ENCODE measurements at places on chromosomes 7 and 10.
A peak's percentile ranks its signal among the peaks of the same experiment; 100 is the strongest.

DNA sequence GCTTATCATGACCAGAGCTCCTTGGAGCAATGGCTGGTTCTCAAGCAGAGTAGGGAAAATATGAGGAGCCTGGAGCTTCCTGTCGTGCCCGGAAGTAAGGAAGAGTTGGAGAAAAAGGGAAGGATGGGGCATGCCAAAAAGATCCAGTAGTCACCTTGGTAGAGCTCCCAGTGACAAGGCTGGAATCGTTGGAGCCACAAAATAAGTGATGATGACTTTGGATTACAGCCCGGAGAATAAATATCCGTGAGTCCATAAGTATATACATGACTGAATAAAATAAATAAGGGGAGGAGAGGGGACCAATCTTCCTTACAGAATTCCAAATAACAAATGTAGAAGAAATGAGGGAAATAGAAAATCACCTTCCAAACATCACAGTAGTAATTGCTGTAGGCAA is 29.3 kb downstream of the LMTK2 start:
- H3K4me3 ChIP-seq = no peak overlapping the region
- H3K27me3 ChIP-seq = no peaks in the 10 kb centered on the region
- H3K36me3 ChIP-seq = peaks cover 39% of the 10 kb centered on the region
- no peak overlapping the region for H3K27ac ChIP-seq
- peaks cover 10% of the 10 kb centered on the region for H3K4me1 ChIP-seq

DNA sequence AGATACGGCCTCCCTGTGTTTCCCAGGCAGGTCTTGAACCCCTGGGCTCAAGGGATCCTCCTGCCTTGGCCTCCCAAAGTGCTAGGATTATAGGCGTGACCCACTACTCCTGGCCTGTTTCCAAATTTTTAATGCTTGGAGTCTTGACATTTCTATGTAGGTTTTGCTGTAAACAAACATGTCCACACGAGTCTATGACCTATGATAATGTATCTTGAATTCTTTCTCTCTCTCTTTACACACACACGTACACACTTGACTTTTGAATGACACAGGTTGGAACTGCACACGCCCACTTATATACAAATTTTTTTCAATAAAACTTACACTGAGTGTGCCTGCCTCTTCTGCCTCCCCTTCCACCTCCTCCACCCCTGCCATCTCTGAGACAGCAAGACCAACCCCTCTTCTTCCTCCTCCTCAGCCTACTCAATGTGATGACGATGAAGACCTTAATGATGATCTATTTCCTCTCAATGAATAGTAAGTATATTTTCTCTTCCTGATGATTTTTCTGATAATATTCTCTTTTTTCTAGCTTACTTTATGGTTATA is 44.1 kb upstream of the LAMB1 start:
- no peaks in the 10 kb centered on the region for H3K4me1 ChIP-seq
- no peak overlapping the region for H3K27ac ChIP-seq
- no peak for DNase-seq
- H3K36me3 ChIP-seq = no peaks in the 10 kb centered on the region
- no peaks in the 10 kb centered on the region for H3K27me3 ChIP-seq

DNA sequence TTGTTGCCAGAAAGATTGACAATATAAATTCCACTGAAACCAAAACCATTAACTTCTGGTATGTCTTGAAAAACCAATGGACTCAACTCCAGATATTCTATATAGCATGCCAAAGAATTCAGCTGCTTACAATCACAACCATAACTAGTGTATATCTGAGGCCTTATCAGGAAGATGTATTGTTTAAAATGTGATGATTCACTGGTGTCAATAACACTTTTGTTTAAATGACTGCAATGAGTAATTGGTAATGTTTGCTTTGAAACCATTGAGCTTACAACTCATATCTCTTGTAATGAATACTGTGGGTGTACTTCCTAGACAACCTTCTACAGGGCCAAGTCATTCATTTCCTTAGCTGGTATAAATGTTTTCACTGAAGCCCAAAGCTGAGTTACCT is 727.9 kb upstream of the KCND2 start:
- no peaks in the 10 kb centered on the region for H3K27me3 ChIP-seq
- no peaks in the 10 kb centered on the region for H3K4me1 ChIP-seq
- DNase-seq = no peak
- H3K36me3 ChIP-seq = no peaks in the 10 kb centered on the region

DNA sequence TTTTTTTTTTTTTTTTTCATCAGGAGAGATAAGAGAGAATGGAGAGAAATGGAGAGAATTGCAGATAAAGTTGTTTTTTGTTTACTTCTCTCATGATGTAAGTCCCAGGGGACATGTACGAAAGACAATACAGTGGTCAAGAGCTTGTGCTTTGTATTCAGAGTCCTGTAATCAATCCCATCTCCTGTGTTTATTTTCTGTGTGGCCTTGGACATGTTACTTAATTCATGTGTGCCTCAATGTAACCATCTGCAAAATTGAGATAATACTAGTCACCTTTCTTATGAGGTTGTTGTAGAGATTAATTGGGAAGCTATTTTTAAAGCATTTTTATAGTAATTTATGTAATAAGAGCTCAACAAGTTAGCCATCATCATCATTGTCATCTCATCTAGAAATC is 117.5 kb downstream of the CDK14 start:
- no peak overlapping the region for H3K4me3 ChIP-seq
- no peaks in the 10 kb centered on the region for H3K27me3 ChIP-seq
- no peak for DNase-seq
- H3K4me1 ChIP-seq = peaks cover 5% of the 10 kb centered on the region

- no peaks in the 10 kb centered on the region for H3K36me3 ChIP-seq
- DNase-seq = no peak
- no peak overlapping the region for H3K27ac ChIP-seq
- H3K4me3 ChIP-seq = no peak overlapping the region
- no peaks in the 10 kb centered on the region for H3K27me3 ChIP-seq
These were observed 82.1 kb downstream of the CAMK1D start for GRCh38 chr10:12431151-12432101.

- peaks cover 55% of the 10 kb centered on the region for H3K36me3 ChIP-seq
- H3K27ac ChIP-seq = no peak overlapping the region
- DNase-seq = no peak
- H3K27me3 ChIP-seq = no peaks in the 10 kb centered on the region
- no peak overlapping the region for H3K4me3 ChIP-seq
- H3K4me1 ChIP-seq = peaks cover 9% of the 10 kb centered on the region
These were observed 171.9 kb downstream of the ARID5B start for GRCh38 chr10:62073429-62073828.

GRCh38 chr7:1893036-1893435 is 223.0 kb downstream of the ELFN1 start:
- H3K36me3 ChIP-seq = peaks cover 11% of the 10 kb centered on the region
- H3K4me1 ChIP-seq = peaks cover 10% of the 10 kb centered on the region
- no peak for DNase-seq

- H3K27ac ChIP-seq = no peak overlapping the region
- no peak overlapping the region for H3K4me3 ChIP-seq
- DNase-seq = no peak
- H3K4me1 ChIP-seq = peaks cover 17% of the 10 kb centered on the region
- H3K27me3 ChIP-seq = no peaks in the 10 kb centered on the region
- no peaks in the 10 kb centered on the region for H3K36me3 ChIP-seq
These were observed 236.8 kb upstream of the AOAH start for GRCh38 chr7:36961097-36961496.

DNA sequence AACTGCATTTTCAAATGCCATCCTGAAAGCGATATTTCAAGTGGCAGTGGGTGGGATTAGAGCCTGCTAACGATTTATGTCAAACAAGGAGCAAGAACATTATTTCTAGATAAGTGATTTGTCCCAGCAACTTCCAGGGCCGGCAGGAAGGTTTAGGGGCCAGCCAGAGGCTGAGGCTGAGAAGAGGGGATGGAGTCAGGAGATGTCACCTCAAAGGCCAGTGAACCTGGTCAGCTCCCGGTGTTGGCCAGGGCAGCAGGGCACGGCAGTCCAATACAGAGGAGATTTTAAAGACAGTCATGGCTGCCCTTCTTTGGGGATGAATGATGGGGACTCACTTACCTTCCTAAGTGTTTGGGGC is 105.7 kb upstream of the PPIF start:
- H3K27me3 ChIP-seq = no peaks in the 10 kb centered on the region
- peaks cover 28% of the 10 kb centered on the region for H3K36me3 ChIP-seq
- no peak for DNase-seq

DNA sequence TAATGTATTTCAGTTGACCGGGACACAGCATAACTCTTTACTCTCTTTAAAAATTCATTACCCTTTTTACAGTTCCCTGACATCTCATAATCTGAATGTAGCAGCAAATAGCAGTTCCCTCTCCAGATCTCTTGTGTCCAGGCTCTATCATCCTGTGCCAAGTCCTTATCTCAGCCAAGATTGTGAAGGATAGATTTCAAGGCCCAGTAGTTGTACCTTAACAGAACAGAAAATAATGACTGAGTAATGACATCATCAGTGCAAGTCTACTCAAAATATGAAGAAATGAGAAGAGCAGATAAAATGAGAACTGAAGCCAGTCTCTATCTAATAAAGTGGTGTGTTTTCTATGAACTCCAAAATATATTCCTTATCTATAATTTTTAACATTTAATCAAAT is 92.6 kb downstream of the TFEC start:
- no peaks in the 10 kb centered on the region for H3K27me3 ChIP-seq
- DNase-seq = no peak
- H3K36me3 ChIP-seq = no peaks in the 10 kb centered on the region
- no peak overlapping the region for H3K4me3 ChIP-seq

DNA sequence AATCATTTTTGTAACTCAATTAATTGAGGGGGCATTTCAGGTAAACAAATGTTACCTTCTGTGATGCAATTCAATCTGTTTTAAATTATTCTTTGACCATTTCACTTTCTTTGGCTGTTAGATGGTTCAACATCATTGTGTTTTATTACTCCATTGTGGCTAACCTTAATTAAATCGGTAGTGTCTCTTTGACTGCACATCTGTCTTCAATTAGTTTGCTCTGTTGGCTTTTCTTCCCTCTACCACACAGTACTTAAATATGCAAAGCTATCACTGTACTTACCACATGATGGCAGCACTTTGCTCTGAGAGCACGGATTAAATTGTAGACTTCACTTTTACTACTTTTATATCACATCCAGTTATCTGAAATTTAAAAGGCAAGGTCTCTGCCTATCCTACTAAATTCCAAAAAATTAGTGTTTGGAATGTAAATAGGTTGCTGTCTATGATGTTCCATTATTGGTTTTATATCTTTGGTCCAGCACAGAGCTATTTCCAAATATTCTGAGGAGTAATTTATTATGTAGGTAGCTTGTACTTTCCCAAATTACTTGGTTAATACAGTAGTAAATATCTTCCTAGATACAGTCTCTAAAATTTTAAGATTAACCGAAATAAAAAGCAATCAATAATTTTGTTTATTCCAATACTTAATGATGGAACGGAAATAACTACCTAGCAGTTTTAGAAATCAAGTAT is 352.0 kb downstream of the PCLO start:
- peak; percentile 45 for DNase-seq
- H3K36me3 ChIP-seq = no peaks in the 10 kb centered on the region
- H3K4me3 ChIP-seq = no peak overlapping the region
- peaks cover 3% of the 10 kb centered on the region for H3K4me1 ChIP-seq
- H3K27me3 ChIP-seq = no peaks in the 10 kb centered on the region

GRCh38 chr7:13834328-13834761 is 155.1 kb downstream of the ETV1 start:
- no peak for DNase-seq
- H3K27ac ChIP-seq = peak overlapping the region; percentile 40
- H3K27me3 ChIP-seq = no peaks in the 10 kb centered on the region

GRCh38 chr7:147833557-147833956 is 757.0 kb upstream of the C7orf33 start:
- H3K27me3 ChIP-seq = no peaks in the 10 kb centered on the region
- no peak overlapping the region for H3K4me3 ChIP-seq
- DNase-seq = peak; percentile 4
- H3K27ac ChIP-seq = no peak overlapping the region

DNA sequence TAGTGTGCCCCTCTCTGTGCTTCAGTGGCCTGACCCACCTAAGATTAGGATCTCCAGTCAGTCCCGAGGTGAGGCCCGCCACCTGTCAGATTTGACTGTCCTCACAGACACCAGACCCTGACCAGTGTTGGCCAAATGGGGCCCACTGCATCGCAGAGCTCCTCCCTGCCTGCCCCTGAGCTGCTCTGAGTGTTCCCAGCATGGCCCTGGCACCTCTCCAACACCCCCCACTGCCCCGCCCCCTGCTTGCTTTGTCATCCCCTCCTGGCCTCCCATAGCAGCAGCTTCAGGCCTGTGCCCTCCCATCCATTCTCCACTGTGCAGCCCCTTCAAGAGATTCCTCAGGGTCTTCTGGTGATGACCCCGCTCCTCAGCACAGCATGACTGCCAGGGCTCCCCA is 67.6 kb downstream of the C10orf120 start:
- no peak overlapping the region for H3K27ac ChIP-seq
- no peak for DNase-seq
- no peaks in the 10 kb centered on the region for H3K27me3 ChIP-seq
- no peaks in the 10 kb centered on the region for H3K36me3 ChIP-seq

DNA sequence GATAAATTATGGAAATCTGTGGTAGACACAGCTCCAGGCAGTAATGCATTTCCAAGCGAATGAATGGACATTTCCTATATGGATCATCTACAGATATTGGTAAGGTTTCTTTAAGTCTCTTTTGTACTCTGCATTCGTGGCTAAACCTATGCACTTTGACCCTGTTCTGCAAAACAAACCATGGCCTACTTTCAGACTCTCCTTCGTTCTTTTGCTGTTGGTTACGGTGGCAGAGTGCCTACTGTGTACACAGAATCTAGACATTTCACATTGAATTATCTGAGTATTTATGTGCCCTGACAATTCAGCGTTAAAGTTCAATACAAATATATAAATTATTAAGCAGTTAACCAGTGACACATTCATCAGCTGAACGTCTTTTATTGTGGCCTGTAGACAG is 93.3 kb downstream of the MGMT start:
- no peak overlapping the region for H3K4me3 ChIP-seq
- H3K27me3 ChIP-seq = no peaks in the 10 kb centered on the region
- H3K36me3 ChIP-seq = no peaks in the 10 kb centered on the region
- no peaks in the 10 kb centered on the region for H3K4me1 ChIP-seq
- no peak for DNase-seq

Data from neuronal stem cell (in vitro differentiated cells).